ENCODE measurements at places on chromosomes 16 and 17.

DNA sequence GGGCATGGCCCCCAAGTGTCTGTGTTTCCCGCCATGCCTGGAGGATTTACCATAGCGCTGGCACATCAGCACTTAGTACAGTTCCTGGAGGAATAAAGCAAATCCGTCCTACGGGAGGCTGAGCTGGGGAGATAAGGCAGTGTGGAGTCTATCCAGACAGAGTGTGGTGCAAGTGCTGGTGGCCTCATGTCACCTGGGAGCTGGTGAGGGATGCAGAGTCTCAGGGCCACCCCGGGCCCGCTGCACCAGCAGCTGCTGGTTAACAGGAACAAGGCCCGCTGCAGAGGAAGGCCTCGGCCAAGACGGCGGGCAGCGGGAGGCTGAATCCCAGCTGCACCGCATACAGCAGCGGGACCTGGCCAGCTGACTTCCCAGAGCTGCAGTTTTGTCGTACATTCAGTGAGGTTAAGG, 57.3 kb upstream of the CDC42EP4 start:
- no peak for DNase-seq

DNA sequence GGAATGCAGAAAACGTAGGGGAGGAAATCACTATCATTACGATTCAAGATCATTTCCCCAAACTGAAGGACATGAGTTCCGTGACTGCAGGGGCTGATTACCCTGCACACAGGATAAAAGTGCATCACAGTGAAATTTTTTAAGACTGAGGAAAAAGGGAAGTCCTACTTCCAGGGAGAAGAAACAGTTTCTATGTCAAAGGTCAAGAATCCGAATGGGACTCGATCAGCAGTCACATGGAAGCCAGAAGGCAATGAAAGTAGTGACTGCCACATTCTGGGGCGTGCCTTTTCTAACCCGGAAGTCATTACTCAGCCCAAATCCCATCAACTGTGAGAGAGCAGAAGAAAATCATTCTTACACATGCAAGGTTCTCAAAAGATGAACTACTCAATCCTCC, 12.1 kb downstream of the ZZEF1 start:
- DNase-seq: no peak

DNA sequence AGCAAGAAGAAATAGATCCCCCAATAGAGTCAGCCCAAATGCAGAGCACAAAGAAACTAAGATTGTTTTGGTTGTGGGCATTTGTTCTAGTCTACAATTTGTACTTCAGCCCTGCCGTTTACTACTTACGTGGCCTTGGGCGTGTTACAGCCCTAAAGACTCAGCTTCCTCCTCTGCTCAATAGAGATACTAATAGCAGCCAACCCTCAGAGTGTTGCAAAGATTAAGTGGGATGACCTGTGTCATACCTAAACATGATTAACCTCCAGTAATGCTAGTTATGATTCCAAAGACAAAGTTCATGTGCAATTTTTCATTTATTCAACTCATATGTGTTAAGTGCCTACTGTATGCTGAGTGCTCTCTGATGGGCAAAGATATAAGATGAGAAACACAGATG, 43.1 kb downstream of the MAF start:
- no peak for DNase-seq

GRCh38 chr16:67928147-67928546, 3.5 kb downstream of the CTRL start:
- DNase-seq: no peak

GRCh38 chr17:64502021-64502420, 4.1 kb downstream of the DDX5 start:
- DNase-seq: no peak

DNA sequence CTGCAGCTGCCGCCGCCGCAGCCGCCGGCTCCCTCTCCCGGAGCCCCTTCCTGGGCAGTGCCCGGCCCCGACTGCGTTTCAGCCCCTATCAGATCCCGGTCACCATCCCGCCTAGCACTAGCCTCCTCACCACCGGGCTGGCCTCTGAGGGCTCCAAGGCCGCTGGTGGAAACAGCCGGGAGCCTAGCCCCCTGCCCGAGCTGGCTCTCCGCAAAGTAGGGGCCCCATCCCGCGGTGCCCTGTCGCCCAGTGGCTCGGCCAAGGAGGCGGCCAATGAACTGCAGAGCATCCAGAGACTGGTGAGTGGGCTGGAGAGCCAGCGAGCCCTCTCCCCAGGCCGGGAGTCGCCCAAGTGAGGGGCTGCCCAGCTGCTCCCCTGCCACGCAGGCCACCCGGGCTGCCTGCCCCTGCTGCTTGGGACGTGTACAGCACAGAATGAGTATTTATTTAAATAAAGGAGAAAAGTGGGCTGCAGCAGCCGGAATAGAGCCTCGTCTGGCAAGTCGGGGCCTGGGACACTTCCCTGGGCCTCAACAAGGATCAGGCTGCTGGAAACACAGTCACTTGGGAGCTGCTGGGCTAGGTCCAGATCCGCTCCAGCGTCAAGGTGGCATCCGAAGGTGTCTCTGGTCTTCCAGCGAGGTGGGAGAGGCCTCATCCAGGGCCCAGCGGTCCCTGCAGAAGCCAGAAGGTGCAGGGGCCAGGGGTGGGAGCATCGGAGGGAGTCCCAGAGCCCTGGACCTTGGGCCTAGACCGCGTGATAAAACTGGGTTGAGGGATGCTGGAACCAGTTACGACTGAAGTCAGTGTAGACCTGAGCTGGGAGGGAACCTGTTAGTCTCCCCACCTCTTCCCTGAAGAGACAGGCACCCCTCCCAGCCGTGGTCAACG, 8.8 kb downstream of the TBX2 start:
- no peak for DNase-seq

GRCh38 chr16:77402672-77403071, 32.2 kb downstream of the ADAMTS18 start:
- DNase-seq: no peak

DNA sequence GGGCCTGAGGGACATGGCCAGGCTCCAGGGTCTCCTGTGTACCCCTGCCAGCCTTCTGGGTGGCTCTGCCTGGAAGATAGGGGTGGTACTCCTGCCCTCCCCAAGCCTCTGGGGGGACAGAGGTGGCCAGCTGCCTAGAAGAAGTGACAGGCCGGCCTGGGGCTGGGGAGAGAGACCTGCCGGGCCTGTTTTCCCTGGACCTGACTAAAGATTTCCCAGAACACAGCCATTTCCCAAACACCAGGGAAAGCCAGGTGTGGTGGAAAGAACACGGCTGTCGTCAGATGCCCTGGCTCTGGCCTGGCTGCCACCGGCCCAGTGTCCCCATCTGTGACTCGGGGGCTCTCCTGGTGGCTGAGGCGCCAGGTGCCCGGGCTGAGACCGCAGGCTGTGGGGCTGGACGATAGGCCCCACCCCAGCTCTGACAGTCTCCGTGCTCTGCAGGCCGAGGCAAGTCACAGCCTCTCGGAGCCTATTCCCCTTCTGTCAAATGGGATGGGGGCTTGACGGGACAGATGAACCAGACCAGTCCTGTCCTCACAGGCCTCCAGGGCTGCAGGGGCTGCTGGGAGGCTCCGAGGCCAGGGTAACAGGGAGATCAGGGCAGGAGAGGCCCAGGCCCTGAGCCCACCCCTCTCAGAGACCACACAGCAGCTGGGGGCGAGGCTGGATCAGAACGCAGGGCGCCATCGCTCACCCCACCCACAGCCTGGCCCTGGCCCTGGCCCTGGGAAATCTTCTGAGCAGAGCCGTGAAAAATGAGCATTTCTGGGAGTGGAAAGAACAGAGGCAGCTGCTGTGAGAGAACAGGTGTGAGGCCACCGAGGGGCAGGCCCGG, 33.1 kb downstream of the CTU2 start:
- no peak for DNase-seq

DNA sequence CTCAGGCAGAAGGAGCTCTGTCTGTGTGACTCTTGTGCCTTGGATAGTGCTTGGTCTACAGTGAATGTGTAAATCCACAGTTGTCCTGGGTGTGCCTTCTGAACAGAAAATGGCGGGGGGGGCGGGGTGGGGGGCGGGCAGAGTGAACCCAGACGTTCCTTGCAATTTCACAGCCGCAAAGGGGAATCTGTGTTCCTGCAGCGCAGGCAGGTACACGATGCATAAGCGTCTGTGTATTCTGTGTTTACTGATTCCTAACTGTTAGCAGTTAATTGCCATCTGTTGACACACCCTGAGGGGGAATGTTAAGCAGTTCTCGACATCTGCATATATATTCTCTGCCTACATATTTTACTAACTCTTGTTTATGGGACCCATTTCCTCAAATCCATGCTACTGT, 123.5 kb upstream of the ZFHX3 start:
- DNase-seq: no peak

GRCh38 chr16:78628461-78629045, 529.1 kb downstream of the WWOX start:
- no peak for DNase-seq

DNA sequence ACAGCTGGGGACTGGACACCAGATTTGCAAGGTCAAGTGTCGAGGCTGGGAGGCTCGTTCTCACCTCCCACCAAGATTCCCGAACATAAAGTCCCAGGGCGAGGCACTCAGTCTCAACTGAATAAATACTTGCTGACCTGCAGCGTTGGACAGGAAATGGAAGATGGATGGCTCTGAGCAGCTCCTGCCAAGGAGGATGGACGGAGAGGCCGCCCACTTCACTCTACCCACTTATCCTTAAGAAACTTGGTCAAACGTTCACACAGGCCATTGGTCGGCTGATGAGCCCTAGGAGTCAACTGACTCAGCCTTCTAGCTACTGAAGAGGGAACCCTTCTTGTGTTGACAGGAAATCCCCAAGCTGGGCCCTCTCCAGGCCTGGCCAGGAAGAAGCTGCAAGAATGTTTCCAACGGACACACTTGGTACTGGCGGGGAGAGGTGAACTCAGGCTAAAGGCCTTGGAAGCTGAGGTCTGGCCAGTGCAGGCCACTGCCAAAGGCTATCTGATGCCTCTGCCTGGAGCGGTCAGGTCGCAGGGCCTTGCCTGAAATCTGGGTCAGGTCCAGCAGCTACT, 50.0 kb downstream of the VAC14 start:
- peak; percentile 88 for DNase-seq

DNA sequence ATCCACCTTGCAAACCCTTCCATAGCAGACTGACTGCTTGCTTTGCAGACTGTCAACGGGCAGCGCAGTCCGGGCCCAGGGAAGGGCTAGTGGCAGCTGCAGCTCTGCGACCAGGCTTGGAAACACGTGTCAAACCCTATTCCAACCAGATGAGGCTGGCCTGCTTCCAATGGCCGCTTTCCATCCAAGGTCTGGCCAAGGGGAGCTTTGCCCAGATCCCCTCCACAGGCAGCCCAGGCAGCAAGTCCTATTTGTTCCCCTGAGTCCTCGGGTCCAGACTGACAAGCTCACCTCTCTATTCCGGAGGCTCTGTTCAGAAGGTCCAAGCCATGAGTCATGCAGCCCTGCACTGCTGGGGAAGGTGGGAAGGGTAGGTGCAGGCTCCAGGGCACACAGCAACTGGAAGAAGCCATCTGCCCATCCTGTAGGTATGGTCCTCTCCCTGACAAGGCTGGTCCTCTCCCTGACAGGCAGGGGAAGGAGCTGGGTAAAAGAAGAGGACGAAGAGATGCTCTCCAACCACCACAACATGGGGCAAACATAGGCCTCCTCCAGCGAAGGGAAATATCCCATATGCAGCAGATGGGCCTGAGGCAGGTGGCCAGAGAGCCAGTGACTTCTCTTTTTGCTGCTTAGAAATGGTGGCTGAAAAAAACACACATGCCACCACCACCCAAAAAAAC, 22.6 kb upstream of the AXIN2 start:
- no peak for DNase-seq

DNA sequence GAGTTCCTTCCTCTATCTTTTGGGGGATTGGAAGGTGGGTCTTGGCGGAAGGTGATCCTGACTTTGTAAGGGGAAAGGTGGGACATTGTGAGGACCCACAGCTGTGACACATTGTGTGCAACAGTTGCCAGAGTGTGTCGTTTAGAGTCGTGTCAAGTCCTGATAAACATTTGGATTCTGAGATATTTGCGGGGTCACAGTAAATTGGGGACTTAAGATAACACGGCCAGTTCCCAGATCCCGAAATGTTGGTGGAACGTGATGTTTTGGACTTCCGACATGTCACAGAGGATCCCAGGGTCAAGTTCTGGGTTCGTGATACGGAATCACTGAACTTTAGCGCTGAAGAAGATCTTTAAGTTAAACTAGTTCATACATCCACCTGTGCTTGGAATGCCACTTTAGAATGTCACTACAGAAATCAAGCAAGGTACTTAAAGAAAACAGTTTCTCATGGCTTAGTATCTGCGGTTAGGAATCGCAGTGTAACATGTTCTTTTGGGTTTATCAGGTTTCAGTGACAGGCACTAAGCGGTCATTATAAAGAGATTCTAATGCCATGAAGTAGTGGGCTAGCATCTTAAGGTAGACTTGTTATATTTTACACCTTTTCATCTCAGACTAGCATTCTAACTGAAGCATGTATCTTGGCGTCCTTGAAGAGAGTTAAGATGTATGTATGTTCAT, 815 bp downstream of the ATAD5 start:
- DNase-seq: no peak

DNA sequence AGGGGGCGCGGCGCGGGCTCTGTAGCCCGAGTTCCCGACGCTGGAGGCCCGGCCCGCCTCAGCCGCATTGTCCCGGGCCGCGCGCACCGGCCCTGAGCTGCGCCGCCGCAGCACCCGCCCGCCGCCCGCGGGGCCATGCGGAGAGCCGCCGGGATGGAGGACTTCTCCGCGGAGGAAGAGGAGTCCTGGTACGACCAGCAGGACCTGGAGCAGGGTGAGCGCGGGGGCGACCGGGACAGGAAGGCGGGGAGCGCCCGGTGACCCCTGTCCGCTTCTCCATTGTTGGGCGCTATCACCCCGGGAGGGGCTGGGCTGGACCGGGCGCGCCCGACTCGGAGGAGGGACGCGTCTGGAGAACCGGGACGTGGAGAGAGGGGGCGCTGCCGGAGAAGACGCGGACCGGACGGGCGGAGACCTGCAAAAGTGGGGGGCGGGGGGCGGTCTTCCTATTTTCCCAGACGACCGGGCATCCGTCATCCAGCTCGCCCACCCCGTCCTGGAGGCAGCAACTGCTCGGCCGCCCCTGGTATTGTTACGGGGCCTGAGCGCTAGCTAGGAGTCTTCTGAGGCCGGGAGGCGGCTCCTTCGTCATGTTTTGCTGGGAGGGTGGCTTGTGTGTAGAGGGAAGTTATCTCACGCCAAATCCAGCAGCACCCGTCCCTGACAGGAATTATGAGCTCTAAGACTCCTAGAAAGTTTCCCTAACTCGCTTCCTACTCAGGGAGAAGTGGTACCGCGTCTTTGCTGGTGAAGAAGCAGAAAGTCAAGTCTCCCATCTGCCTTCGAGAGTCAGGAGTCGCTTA, 678 bp downstream of the CDR2L start:
- peak; percentile 49 for DNase-seq

GRCh38 chr16:69564845-69565670, 708 bp upstream of the NFAT5 start:
- no peak for DNase-seq
